ENCODE measurements at places on chromosomes 7 and 10. TPM values are rescaled to one million over a fixed set of nuclear protein-coding genes. Genes with fewer than 3 reads are reported as not detected.

LBX1 gene
- total RNA-seq, result not detected

FAM237B gene
- total RNA-seq, result not detected

GPR26 gene
- not detected for total RNA-seq

INSYN2A gene
- total RNA-seq, result not detected

AUTS2 gene
- total RNA-seq, result 16.4 TPM

NEURL1 gene
- total RNA-seq, result 19.2 TPM

SFTPA1 gene
- 1.1 TPM for total RNA-seq

COA1 gene
- total RNA-seq, result 27.4 TPM

DNAJC12 gene
- 25.6 TPM for total RNA-seq

GHRHR gene
- not detected for total RNA-seq

OGDHL gene
- 3.9 TPM for total RNA-seq

HOXA6 gene
- not detected for total RNA-seq

BUB3 gene
- total RNA-seq, result 29.7 TPM

DTX2 gene
- 11.5 TPM for total RNA-seq

KLLN gene
- 0.24 TPM for total RNA-seq

CHST15 gene
- total RNA-seq, result 16.8 TPM

PNLIP gene
- total RNA-seq, result 6,750 TPM

PHYH gene
- total RNA-seq, result 20.4 TPM

PALD1 gene
- 2.8 TPM for total RNA-seq

AGBL3 gene
- total RNA-seq, result 4.1 TPM

MPP7 gene
- 19.9 TPM for total RNA-seq

WNT2 gene
- total RNA-seq, result 0.40 TPM

TMEM270 gene
- total RNA-seq, result 0.25 TPM

KLF14 gene
- total RNA-seq, result 0.15 TPM

EIF5AL1 gene
- 0.05 TPM for total RNA-seq

ZNF777 gene
- total RNA-seq, result 4.0 TPM

KAZALD1 gene
- 0.43 TPM for total RNA-seq

COG5 gene
- total RNA-seq, result 27.1 TPM

ZCWPW1 gene
- 1.6 TPM for total RNA-seq

ZNF32 gene
- total RNA-seq, result 18.0 TPM

PPP1R17 gene
- not detected for total RNA-seq

CAMK2B gene
- total RNA-seq, result 1.8 TPM

FGFR2 gene
- 26.6 TPM for total RNA-seq

TEX36 gene
- total RNA-seq, result not detected

GPNMB gene
- 3.6 TPM for total RNA-seq

PILRA gene
- total RNA-seq, result 7.6 TPM

METTL27 gene
- 4.1 TPM for total RNA-seq

MKX gene
- 0.16 TPM for total RNA-seq

MSMB gene
- total RNA-seq, result not detected

MYOZ1 gene
- total RNA-seq, result not detected

FRG2B gene
- not detected for total RNA-seq

PUS7 gene
- total RNA-seq, result 6.6 TPM

MBL2 gene
- total RNA-seq, result not detected

C10orf67 gene
- total RNA-seq, result 0.08 TPM
